ENCODE measurements at places on chromosomes 11 and 22.

DNA sequence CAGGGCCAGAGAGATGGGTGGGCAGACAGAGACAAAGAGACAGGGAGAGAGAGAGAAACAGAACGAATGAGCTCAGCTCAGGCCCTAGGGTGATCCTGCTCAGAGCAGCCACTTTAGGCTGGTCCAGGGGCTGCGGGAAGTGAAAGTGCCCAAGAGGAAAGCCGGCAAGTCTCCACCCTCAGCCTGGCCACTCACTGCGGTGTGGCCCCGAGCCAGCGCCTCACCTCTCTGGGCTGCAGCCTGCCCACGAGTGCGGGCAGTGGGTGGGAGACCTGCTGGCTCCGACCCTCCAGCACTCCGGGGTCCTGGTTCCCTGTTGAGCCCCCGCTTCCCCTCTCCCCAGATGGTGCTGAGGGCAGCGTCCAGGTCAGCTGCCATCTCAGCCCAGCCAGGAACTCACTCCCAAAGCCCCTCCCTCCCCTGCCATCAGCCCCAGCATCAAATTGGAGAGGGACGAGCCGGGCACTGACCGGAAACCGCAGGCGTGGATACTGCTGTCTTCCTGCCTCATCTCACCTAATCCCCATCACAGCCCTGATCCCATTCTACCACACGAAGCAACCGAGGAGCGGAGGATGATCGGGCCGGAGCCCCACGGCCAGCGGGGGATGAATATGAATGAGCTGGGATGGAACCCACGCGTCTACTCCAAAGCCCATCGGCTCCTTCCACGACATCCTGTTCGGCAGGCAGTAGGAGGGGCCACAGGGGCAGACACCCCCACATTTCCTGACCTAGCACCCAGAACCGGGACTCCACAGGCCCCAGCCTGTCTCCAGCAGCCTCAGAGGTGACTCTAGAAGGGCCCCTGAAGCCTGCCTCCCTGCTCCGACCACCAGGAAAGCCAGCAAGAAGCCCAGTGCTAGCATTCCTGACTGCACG lies 16.9 kb downstream of the ELFN2 start:
- no peak for DNase-seq

- DNase-seq, result no peak
These were observed 11.0 kb downstream of the RASD2 start for GRCh38 chr22:35551549-35552177.

DNA sequence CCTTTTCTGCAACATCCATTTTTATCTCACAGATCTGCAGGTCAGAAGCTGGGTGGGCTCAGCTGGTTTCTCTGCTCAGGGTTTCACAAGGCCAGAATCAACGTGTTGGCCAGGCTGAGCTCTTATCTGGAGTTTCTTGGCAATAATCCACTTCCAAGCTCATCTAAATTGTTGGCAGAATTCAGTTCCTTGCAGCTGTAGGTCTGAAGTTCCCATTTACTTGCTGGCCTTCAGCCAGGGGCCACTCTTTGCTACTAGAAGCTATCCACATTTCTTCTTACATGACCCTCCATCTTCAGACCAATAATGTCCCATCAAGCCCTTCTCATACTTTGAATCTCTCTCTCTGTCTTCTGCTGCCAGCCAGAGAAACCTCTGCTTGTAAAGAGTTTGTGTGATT lies 103.5 kb downstream of the WNT11 start:
- no peak for DNase-seq

- DNase-seq, result no peak
These were observed 10.7 kb downstream of the TAB1 start for GRCh38 chr22:39410264-39410663.

GRCh38 chr11:36390963-36391471 lies 94.9 kb downstream of the PRR5L start:
- DNase-seq, result no peak

GRCh38 chr11:92083123-92083522 lies 141.5 kb upstream of the FAT3 start:
- DNase-seq, result no peak

- DNase-seq, result no peak
These were observed 15.2 kb upstream of the MDK start for GRCh38 chr11:46366260-46366659.

DNA sequence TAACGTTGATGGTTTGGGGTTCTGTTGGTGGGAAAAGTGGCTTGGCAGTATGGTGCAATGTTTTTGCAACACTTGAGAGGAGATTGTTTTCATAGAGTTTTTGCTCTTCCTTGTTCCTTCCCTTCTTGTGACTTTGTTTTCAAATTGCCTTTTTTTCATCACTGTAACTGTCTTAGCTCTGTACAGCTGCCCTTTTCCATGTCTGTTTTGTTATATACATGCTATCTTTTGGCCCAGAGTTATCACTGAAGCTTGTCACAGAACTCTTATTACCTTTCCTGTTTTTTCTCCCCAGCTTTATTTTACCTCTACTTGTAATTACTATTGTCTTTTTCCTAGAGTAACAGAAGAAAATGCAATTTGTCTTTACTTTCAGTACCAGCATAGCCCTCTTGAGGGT lies 154.1 kb downstream of the DDX10 start:
- DNase-seq, result no peak

DNA sequence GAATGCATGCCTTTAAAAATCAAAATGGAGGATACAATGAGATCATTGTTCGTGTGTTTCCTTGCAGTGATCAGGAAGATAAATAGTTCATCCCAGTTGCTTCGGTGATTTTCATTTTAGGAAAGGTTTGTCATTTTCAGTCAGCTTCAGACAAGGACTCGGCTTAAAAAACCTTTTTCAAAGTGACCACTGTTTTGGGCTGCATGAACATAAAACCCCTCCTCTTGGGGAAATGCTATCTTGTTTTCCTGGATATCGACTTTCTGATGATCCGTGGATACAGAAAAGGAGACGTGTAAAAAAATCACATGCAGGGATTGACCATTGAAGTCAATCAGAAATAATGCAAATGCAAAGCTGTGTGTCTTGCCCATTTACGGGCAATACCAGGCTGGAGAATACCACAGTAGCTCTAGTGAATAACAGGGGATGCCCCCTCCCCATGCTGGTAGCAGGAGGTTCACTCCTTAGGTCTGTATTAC lies 146.8 kb downstream of the MAML2 start:
- DNase-seq, result no peak

DNA sequence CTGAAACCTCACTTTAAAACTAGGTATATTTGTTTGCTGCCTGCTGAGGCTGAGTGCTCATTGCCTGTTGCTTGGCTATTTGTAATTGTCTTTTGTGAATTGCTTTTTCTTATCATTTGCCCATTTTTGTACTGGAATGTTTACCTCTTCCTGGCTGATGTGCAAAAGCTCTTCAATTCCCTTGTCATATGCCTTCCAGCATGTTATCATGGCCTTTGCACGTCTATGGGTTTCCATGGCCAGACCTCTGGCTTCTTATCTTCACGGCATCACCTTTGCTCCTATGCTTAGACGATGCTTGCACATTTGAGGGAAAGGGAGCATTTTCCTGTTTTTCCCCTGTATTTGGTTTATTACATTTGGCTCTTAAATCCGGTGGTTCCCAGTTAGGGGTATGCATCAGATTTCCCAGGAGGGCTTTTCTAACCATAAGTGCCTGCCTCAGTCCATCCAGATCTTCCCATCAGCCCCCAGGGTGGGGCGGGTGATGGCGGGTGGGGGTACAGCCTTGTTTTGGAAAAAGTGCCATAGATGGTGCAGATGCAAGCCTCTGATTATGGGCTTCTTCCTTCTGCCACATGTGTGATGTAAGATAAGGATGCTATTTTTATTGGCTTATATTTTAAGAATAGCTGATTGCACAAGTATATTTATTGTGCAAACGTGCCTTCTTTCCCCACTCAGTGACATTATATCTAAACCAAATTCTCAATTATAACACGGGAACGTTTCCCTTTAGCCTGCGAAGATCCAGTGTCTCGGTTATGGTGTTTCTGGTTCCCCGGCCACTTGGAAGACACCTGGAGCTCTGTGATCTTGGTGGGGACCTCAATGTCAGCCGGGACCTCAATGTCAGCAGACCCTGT lies 70.6 kb upstream of the SEPTIN5 start:
- no peak for DNase-seq

DNA sequence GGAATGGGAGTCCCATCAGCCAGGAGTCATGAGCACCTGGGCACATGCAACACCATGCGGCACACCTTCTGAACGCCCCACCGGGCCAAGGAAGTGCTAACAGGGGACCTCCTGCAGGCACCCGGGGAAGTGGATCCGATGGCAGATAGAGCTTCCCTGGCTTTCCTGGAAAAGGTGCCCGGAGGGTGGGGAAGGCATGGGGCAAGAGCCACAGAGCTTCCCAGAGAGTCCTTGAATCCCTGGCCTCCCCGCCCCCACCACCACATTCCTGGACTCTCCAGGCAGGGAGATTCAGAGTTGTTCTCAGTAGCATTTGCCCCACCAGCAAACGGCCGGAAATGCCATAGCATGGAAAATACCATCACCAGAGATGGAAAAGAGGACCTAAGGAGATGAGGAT lies 8.3 kb downstream of the TRIM29 start:
- no peak for DNase-seq

DNA sequence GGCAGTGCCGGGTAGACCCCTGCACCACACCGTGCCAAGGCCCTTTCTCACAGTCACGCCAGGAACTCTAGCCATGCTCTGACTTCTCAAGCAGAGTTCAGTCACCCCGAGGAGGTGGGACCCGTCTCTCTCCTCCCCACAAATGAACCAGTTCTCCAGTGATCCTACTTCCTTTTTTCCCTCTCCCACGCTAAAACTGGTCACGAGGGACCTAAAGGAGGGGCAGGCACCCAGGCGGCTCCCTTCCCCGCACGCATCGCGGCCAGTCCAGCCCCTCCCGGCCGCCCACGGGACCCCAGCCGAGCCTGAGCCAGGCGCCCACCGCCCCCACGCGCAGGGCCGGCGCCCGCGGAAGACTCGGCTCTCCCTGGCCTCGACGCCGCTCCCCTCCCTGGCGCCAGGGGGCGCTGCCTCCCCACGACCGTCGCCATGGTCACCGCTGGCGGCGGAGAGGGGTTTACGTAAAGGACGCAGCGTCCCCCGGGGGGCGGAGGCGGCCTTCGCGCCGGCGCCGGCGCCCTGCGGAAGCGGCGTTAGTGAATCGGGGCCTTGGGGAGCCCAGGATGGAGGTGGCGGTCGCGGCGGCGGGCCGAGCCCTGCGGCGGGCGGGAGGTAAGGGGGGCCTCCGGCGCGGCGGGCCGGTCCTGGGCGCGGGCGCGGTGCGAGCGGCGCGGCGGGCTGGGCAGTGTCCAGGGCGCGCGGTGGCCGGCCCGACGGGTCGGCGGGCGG lies at the start of gene DAGLA:
DAGLA (plus strand) TSS at position 499 of the 729 bp plus-strand sequence. CDS start 39,765 bp downstream, outside the sequence.
- peak; percentile 80 for DNase-seq

GRCh38 chr22:47230251-47230650 lies 467.8 kb downstream of the TBC1D22A start:
- DNase-seq, result no peak

DNA sequence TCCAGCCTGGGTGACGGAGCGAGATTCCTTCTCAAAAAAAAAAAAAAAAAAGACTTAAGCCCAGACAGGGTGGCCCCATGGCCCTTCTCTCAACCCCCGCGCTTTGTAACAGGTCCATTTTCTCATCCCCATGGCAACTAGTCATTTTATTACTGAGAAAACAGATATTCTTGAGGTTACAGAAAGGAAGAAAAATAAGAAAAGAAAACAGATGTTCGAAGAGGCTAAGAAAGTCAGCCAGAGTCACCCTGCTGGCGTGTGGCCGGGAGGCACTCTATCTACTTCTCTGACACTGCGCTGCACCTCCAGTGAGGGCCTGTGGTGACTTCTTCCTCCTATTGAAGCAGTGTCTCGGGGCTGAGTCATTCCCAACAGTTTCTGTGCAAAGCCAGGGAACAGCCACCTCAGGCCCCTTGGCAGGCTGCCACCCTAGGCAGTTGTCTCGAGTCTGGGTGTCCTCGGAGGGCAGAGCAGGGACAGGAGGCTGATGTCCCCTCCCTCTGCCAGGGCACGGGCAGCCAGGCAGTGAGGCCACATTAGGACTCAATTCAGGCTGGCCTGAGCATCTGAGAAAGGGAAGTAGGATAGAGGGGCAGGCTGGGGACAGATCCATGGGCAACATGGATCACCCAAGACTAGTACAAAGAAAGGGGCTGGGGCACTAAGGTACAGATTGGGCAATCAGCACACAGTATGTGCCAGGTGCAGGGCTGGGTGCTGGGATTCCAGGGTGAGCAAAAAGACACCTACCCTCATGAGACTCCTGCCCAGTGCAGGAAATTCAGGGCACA lies 16.4 kb upstream of the SYVN1 start:
- peak; percentile 77 for DNase-seq

DNA sequence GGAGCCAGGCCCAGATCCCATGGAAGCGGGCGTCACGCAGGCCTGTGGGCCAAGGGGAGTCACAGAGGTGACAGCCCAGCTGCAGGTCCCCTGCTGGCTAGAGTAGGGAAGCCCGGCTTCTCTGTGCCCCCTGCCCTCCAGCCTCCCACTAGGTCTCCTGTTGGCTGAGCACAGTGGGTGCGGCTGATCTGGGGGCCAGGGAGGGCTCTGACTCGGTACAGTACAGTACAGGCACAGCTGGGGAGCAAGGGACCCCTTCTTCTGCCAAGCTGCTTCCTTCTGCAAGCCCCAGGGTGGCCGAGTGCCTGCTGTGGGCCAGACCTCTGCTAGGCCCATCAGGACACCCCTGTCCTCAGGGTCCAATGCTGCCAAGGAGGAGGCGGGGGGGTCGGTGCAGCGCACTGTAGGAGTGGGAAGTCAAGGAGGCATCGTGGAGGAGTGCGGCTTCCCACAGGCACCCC lies 10.1 kb downstream of the SUSD2 start:
- no peak for DNase-seq

DNA sequence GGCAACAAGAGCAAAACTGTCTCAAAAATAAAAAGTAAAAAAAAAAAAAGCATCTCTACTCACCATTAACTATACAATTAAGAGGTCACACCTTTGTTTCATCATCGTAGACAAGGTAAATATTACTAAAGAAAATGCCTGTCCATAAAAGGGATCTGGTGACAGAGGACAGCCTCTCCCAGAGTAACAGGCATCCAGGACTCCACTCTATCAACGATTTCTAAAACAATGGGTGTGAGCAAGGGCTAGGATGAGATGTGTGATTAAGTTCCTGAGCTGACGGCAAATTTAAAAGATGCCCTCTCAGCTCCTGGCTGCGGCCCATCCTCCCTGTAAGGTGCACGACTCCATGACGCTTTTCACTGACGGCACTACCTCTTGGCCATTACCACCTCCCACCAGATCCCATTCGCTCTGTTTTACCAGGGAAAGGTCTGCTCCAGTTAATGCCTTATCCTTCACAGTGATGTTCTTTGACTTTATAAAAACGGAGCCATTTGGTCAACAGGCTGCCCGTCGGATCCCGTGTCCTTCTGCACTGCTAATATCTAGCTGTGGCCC lies 2.3 kb upstream of the TMEM45B start:
- no peak for DNase-seq

GRCh38 chr11:69002570-69003231 lies 10.3 kb downstream of the MRGPRF start:
- DNase-seq, result no peak

DNA sequence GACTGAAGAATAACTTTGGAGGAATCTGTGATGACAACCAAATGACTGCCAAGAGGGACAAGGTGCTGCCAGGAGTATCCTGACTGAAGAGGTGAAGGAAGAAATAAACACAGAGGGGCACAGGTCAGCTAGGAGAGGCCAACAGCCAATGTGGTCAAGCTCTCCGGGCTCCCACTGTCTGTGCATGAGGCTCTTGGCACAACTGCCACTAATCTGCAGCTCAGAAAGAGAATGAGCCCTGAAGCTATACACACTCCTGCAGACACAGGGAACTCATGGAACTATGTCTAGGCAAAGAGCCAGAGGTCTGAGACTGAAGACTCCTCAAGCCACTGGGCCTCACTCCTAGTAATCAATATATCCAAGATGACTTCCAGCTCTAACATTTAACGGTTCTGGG lies 7.0 kb downstream of the THRSP start:
- no peak for DNase-seq
